ENCODE measurements at places on chromosomes 1 and 21. TPM values are rescaled to one million over a fixed set of nuclear protein-coding genes. Genes with fewer than 3 reads are reported as not detected.

Gene COL9A2
- total RNA-seq, result 3.4 TPM

Gene BMP8A
- 0.40 TPM for total RNA-seq

Gene OPTC
- total RNA-seq, result not detected

Gene PTCH2
- total RNA-seq, result 0.13 TPM

Gene FCRL2
- total RNA-seq, result not detected

Gene S100A9
- not detected for total RNA-seq

Gene SF3B4
- 13.2 TPM for total RNA-seq

Gene CHTOP
- total RNA-seq, result 41.9 TPM

Gene LRRIQ3
- total RNA-seq, result 0.91 TPM

Gene PTGFR
- 2.6 TPM for total RNA-seq

Gene CRABP2
- total RNA-seq, result 38.1 TPM

Gene TGFB2
- 27.2 TPM for total RNA-seq

Gene TRIM67
- not detected for total RNA-seq

Gene F13B
- total RNA-seq, result not detected

Gene TMPRSS2
- total RNA-seq, result not detected

Gene BCL2L15
- total RNA-seq, result not detected

Gene SMPDL3B
- total RNA-seq, result 0.26 TPM

Gene HHIPL2
- total RNA-seq, result not detected

Gene SH2D1B
- total RNA-seq, result not detected

Gene SPATA17
- total RNA-seq, result 1.0 TPM

Gene CFAP45
- 0.65 TPM for total RNA-seq

Gene CDKN2C
- 18.0 TPM for total RNA-seq

Gene ACBD6
- 62.4 TPM for total RNA-seq

Gene TNFSF4
- total RNA-seq, result 3.3 TPM

Gene ARF1
- 518 TPM for total RNA-seq

Gene EXOC8
- total RNA-seq, result 8.1 TPM

Gene RYR2
- total RNA-seq, result 0.08 TPM

Gene CA6
- not detected for total RNA-seq

Gene AMY1B
- total RNA-seq, result not detected

Gene GPR25
- total RNA-seq, result 0.48 TPM

Gene ATP1A4
- not detected for total RNA-seq

Gene RHBDL2
- 0.26 TPM for total RNA-seq

Gene CR1
- not detected for total RNA-seq

Gene KLF17
- not detected for total RNA-seq

Gene EXO1
- 5.6 TPM for total RNA-seq

Gene CYP4Z1
- total RNA-seq, result not detected

Gene CYP4A22
- total RNA-seq, result not detected

Gene C4BPA
- not detected for total RNA-seq

Gene MYBPHL
- total RNA-seq, result not detected

Gene HTR1D
- not detected for total RNA-seq

Gene DHRS3
- 46.6 TPM for total RNA-seq

Gene BSND
- not detected for total RNA-seq

Gene PANK4
- total RNA-seq, result 26.4 TPM

Gene CCDC181
- total RNA-seq, result 2.2 TPM

Gene SPRR4
- total RNA-seq, result not detected

Gene ELF3
- total RNA-seq, result 1.9 TPM

Gene MRPL20
- 138 TPM for total RNA-seq

Gene IL20
- not detected for total RNA-seq

Gene ARL8A
- 18.8 TPM for total RNA-seq

Gene S100A16
- 125 TPM for total RNA-seq

Data from epithelial cell of alveolus of lung (primary cell).